Body of pancreas (tissue), 4 donors: ENCODE measurements at places on chromosomes 1 and 21. TPM values are rescaled to one million over a fixed set of nuclear protein-coding genes. Genes with fewer than 3 reads are reported as not detected.
A peak's percentile ranks its signal among the peaks of the same experiment; 100 is the strongest.

Gene E2F2
- not detected for total RNA-seq

Gene COA7
- total RNA-seq = 6.0 TPM

Gene SPRR2B
- not detected for total RNA-seq

Gene C1orf210
- 6.6 TPM for total RNA-seq

Gene RIIAD1
- not detected for total RNA-seq

Gene ST6GALNAC3
- total RNA-seq = 2.3 TPM

Gene CYP4Z1
- 0.52 TPM for total RNA-seq

- no peak overlapping the region for H3K4me3 ChIP-seq
- H3K27me3 ChIP-seq = no peaks in the 10 kb centered on the region
- DNase-seq = no peak
- H3K27ac ChIP-seq = no peak overlapping the region
Measured at GRCh38 chr1:242556276-242556675, 31.8 kb upstream of the PLD5 start.

- H3K4me1 ChIP-seq = peaks cover 13% of the 10 kb centered on the region
- DNase-seq = peak; percentile 1
- H3K4me3 ChIP-seq = no peak overlapping the region
- no peak overlapping the region for H3K27ac ChIP-seq
- H3K36me3 ChIP-seq = no peaks in the 10 kb centered on the region
Measured at GRCh38 chr1:53546409-53547155, 87.4 kb downstream of the DMRTB1 start.

DNA sequence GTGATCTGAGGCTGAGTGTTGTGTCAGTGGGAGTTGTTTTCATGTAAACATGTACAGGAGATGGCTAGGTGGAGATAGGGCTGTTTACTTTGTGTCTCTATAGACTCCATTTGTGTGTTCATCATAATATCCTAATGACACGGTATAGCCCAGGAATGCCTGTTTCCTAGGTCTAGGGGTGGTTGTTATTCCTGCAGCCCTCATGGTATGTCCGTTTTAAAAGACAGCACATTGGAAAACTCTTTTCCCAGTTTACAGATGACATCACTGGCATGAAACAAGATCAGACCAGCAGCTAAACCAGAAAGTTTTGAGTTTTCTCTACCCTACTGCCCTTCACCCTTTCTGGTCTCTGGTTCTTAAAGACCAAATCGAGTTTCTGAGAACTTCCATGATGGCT, 227.3 kb upstream of the TMEM51 start:
- peaks cover 11% of the 10 kb centered on the region for H3K4me1 ChIP-seq
- H3K27me3 ChIP-seq = no peaks in the 10 kb centered on the region
- DNase-seq = no peak
- no peaks in the 10 kb centered on the region for H3K36me3 ChIP-seq

GRCh38 chr1:80933346-80933745, 867.4 kb upstream of the ADGRL2 start:
- H3K27me3 ChIP-seq = no peaks in the 10 kb centered on the region
- H3K4me1 ChIP-seq = no peaks in the 10 kb centered on the region
- no peak overlapping the region for H3K27ac ChIP-seq
- no peak overlapping the region for H3K4me3 ChIP-seq
- DNase-seq = no peak

DNA sequence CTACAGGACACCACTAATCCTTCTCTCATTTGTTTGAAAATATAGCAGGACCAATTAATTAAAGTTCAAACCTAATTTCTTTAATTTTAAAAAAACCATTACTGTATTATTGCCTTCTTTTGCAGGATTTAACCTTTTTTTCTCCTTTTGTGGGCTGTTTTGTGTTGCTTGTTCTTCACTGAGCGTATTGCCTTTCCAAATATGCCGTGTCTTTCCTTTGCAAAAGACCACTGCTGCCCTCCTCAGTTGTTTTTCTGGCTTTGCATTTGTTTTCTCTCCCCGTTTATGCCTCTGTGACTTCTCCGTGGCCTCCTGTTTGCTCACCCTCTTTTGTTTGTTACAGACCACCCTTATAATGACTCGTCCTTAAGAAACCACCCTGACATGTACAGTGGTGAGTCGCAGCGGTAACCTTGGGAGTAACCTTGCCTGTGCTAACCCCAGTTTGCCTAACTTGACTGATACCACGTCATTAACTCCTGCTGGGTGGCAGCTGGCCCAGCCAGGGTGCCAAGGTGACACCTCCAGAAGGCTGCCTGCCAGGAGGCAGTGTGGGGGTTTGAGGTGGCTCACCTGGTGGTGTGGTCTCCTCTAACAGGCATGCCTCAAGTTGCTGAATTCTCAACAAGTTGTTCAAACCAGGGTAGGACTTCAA, 81.1 kb upstream of the CNTN2 start:
- no peak overlapping the region for H3K4me3 ChIP-seq
- no peaks in the 10 kb centered on the region for H3K27me3 ChIP-seq
- peak overlapping the region; percentile 31 for H3K27ac ChIP-seq
- no peaks in the 10 kb centered on the region for H3K36me3 ChIP-seq

- peaks cover 6% of the 10 kb centered on the region for H3K4me1 ChIP-seq
- no peak overlapping the region for H3K27ac ChIP-seq
- no peaks in the 10 kb centered on the region for H3K27me3 ChIP-seq
- H3K36me3 ChIP-seq = peaks cover 7% of the 10 kb centered on the region
- no peak for DNase-seq
Measured at GRCh38 chr1:93137604-93138292, 42.5 kb downstream of the TMED5 start.

DNA sequence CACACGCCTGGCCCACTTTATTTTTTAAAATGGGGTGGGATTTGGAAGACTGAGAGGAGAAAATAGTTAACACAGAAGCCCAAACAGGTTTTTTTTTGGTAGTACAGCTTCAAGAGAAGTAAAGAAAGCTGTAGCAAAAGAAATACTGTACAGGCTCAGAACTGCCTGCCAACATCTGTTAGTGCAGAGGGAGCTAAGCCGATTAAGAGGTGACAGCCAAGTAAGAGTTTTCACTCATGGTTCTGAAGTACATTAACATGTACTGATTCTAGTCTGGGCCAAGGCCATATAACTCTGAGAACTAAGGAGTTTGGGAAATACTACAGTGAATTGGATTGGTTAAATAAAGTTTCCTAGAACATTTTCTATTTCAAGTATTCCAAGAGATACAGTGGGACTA, 51.6 kb downstream of the EIF2B3 start:
- no peak for DNase-seq
- no peak overlapping the region for H3K27ac ChIP-seq
- H3K4me1 ChIP-seq = no peaks in the 10 kb centered on the region
- no peaks in the 10 kb centered on the region for H3K36me3 ChIP-seq
- H3K4me3 ChIP-seq = no peak overlapping the region

GRCh38 chr1:42966688-42967612, 8.3 kb upstream of the SLC2A1 start:
- no peak overlapping the region for H3K27ac ChIP-seq
- H3K4me3 ChIP-seq = no peak overlapping the region
- H3K4me1 ChIP-seq = peaks cover 11% of the 10 kb centered on the region
- H3K27me3 ChIP-seq = no peaks in the 10 kb centered on the region
- DNase-seq = peak; percentile 77

- H3K4me1 ChIP-seq = peaks cover 44% of the 10 kb centered on the region
- no peaks in the 10 kb centered on the region for H3K27me3 ChIP-seq
- DNase-seq = no peak
Measured at GRCh38 chr1:11921022-11921421, 5.2 kb downstream of the KIAA2013 start.

GRCh38 chr1:17447501-17447992, 8.1 kb upstream of the RCC2 start:
- no peak overlapping the region for H3K4me3 ChIP-seq
- H3K27me3 ChIP-seq = no peaks in the 10 kb centered on the region
- peak; percentile 21 for DNase-seq
- H3K36me3 ChIP-seq = no peaks in the 10 kb centered on the region
- H3K27ac ChIP-seq = no peak overlapping the region

GRCh38 chr1:248798791-248799190, 26.9 kb downstream of the SH3BP5L start:
- no peak overlapping the region for H3K4me3 ChIP-seq
- no peak overlapping the region for H3K27ac ChIP-seq
- no peaks in the 10 kb centered on the region for H3K36me3 ChIP-seq
- no peaks in the 10 kb centered on the region for H3K27me3 ChIP-seq
- no peaks in the 10 kb centered on the region for H3K4me1 ChIP-seq

- no peak overlapping the region for H3K27ac ChIP-seq
- H3K36me3 ChIP-seq = no peaks in the 10 kb centered on the region
- H3K4me3 ChIP-seq = no peak overlapping the region
Measured at GRCh38 chr1:64163970-64164369, 39.5 kb upstream of the UBE2U start.

DNA sequence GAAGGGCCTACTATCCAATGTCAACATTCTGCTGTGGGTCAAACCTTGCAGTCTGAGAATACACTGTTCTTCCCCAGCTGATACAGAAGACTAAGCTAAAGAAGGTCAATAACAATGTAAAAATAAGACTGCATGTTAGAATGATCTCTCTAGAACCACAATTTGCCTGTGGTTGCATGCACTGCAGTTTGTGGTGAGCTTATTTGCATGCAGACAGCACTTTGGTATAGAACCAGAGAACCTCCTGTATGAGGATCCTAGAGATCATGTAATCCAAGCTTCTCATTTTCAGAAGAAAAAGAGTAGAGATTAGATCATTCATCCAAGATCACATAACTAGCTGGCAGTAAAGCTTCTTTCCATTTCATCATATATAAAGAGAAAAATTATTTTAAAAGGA, 15.8 kb downstream of the SYNJ1 start:
- peaks cover 5% of the 10 kb centered on the region for H3K4me1 ChIP-seq
- H3K4me3 ChIP-seq = no peak overlapping the region
- no peak for DNase-seq
- no peak overlapping the region for H3K27ac ChIP-seq
- no peaks in the 10 kb centered on the region for H3K27me3 ChIP-seq

DNA sequence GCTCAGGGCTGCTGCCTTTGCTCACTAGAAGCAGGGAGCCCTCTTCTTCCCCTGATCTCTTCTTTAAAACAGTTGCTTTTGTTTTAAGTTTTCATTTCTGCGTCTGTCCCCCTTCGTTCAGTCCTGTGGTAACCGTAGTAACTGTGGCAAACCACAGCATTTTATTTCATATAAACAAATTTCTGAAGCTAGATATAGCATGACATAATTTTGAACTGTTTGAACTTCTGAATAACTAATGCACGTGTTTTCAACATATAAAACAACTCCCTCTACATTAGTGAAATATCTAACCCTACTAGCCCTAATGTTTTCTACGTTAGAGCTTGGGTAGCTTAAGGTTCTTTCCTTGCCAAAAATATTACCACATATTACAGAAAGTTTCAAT, 104.6 kb downstream of the DISP1 start:
- H3K36me3 ChIP-seq = no peaks in the 10 kb centered on the region
- no peak overlapping the region for H3K4me3 ChIP-seq
- peaks cover 9% of the 10 kb centered on the region for H3K4me1 ChIP-seq

- H3K4me3 ChIP-seq = peak overlapping the region; percentile 94
- no peaks in the 10 kb centered on the region for H3K27me3 ChIP-seq
- peaks cover 52% of the 10 kb centered on the region for H3K4me1 ChIP-seq
- peak; percentile 51 for DNase-seq
- H3K27ac ChIP-seq = peak overlapping the region; percentile 95
- H3K36me3 ChIP-seq = no peaks in the 10 kb centered on the region
Measured at GRCh38 chr1:25430967-25431881, 527 bp downstream of the MACO1 start.

DNA sequence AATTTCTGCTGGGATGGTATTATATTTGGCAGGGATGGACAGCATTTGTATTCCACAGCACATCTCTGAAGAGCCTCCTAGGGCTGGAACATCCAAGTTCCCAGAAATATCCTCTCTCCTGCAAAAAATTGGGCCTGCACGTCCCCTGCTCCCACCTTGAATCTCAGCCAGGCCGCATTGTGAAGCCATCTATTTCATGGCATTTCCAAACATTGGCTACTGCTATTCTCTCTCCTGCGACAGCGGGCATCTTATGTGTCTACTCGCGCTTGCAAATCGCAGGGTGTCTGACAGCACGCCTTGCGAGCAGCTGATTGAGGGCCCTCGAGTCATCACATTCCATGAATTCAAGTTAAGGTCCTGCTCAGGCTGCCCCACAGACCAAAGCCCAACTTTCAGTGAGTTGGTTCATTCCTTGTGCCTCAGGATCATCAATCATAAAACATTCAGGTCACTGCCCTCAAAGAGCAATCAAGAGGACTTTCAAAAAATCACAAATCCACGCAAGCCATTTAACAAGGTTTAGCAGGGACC, 15.8 kb downstream of the RGS8 start:
- no peaks in the 10 kb centered on the region for H3K36me3 ChIP-seq
- no peaks in the 10 kb centered on the region for H3K27me3 ChIP-seq
- no peak overlapping the region for H3K27ac ChIP-seq
- H3K4me3 ChIP-seq = no peak overlapping the region

DNA sequence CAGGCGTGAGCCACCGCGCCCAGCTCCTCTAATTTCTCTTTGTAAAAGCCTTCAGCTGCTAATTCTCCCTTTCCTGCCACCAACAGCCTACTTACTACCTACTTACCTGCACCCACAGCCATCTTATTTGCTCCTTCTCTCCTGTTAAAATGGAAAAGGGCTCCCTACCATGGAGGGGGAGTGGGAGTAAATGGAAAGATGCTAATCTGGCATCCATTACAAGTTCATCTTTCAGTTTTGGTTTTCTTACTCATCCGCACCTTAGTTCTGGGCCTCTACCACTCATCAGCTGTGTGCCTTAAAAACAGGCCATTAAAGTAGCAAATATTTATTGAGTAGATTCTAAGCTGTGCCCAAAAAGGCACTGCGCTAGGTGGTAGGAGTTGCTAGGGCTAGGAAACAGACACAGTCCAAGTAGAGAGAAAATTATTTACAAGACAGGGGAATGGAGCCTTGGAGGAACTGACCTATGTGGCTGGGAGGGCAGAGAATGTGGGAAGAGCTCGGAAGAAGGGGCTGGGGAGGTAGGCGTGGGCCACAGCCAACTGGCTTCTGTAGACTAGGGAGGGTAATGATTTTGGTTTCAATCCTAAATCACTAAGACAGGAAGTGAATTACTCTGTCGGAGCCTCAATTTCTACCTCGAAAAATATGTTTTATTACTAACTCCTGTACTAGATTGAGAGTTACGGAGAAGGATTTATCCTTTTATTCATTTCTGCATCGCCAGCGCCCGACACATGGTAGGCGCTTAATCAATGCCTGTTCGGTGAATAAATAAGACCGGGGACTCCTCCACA, 685 bp upstream of the DDI2 start:
- no peaks in the 10 kb centered on the region for H3K36me3 ChIP-seq
- no peak overlapping the region for H3K4me3 ChIP-seq
- H3K4me1 ChIP-seq = peaks cover 41% of the 10 kb centered on the region

DNA sequence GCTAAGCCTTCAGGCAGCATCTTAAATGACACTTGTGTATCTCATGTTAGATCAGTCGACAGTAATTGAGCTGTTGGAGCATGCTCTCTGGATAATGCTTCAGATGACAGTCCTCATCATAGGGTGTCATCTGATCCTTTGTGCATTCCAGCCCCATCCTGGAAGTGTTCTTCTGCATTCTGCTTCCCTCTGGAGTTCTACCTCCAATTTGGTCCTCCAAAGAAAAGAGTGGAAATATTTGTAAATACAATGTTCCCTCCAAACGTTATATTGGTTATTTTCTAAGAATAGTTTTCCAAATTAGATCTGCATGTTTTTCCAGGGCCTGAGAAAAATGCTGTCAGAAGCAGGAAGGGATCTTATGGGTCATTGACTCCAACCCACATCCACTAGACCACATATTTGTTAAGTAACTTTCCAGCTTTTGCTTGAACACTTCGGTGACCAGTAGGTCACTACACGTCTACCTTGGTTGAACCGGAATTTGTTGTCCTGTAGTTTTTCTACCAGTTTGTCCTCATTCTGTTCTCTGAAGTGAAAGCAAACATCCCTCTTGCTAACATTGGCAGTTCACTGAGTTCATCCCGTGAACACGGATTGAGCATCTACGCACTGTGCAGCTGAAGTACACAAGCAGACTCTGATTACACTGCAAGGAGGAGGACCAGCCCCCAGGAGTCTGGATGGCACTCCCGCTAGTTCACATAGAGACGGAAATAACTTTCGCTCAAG, 136.0 kb downstream of the TLR5 start:
- no peaks in the 10 kb centered on the region for H3K4me1 ChIP-seq
- DNase-seq = no peak
- no peaks in the 10 kb centered on the region for H3K36me3 ChIP-seq
- H3K4me3 ChIP-seq = no peak overlapping the region
